Neural progenitor cell (in vitro differentiated cells): ENCODE measurements at places on chromosomes 5 and 9.

GRCh38 chr9:18726546-18726945 lies 252.6 kb downstream of the ADAMTSL1 start:
- DNase-seq, result no peak

GRCh38 chr5:158755986-158756385 lies 343.7 kb downstream of the EBF1 start:
- DNase-seq, result no peak

GRCh38 chr5:122999947-123000563 lies 36.5 kb downstream of the PPIC start:
- DNase-seq, result peak; percentile 85

DNA sequence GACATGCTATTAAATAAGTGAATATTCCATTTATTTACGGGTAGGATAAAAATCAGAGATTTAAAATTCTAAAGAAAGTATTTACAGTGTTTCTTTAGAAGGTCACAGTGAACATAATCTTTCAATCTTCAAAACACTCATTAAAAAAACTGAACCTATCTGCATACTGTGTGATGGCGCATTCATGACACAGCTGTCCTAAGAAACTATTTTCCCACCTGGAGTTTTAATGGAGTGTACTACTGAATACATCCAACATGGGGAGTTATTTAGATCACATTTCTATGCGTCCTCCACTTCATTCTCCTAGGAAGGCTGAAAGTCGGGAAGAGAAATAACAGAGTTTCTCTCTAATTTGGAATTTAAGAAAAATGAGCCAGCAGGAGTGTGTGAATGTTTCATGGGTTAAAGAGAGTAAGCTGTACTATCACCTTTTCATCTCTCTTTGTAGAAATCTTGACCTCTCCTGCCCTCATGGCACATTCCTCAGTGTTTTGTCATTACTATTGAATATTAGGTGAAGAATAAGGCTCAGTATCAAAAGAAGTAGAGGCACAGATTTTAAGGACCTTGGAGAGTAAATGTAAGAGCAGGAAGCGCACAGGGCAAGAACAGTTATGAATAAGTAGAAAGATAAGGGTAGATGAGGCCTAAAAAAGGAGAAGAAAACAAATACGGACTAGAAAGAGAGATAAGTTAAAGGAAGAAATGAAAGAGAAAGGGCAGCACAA lies 551.2 kb upstream of the TUSC1 start:
- DNase-seq, result no peak

DNA sequence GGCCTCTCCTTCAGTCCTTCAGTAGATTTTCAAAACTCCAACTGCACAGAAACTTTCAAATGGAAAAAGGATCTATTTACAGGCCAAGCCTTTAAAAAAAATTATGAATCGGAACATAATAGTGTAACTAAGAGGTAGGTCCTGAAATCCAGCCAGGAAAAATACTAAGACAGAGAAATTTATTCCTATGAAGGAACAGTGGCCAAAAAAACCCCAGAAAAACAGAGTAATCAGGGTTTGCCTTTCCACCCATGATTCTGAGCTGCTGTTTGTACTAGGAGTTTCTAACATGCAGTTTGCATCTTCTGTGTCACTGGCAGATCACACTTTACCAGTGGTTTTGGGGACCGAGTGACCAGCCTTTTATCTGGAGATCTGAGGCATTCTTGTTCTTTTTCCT lies 93.1 kb upstream of the TMED7 start:
- no peak for DNase-seq

DNA sequence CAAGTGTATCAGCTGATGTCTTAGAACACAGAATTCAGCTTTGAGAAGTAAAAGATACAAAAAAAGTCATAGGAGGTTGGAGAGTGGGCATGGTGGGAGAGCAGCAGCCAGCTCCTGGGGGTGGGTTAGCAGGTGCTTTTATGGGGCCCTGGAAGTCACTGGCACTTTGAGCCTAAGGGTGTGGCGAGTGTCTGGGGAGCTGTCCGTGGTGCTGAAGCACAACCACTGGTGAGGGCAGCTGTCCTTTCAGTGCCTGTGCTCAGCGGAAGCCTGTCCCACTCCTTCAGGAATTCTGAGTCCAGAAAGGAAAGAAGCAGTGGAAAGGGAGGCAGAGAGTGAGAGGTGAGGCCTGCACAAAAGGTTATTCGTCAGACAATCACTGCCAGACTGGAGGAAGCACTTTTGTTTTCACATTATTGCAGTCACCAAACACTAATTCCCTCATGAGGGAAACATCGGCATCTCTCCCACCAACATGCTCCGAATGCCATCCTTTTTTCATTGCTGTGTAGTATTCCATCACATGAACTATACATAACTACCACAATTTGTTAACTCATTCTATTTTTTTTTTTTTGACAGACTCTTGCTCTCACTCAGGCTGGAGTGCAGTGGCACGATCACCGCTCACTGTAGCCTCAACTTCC lies 59.4 kb upstream of the RAPGEF1 start:
- DNase-seq, result peak; percentile 92

GRCh38 chr9:129289131-129289731 lies 111.2 kb upstream of the IER5L start:
- no peak for DNase-seq

GRCh38 chr5:115855959-115856358 lies 14.2 kb downstream of the AP3S1 start:
- no peak for DNase-seq

GRCh38 chr9:20144197-20144596 lies 355.4 kb upstream of the SLC24A2 start:
- DNase-seq, result peak; percentile 7

- DNase-seq, result peak; percentile 47
Observed at GRCh38 chr5:154421868-154422267, 23.9 kb upstream of the SAP30L start.

- DNase-seq, result no peak
Observed at GRCh38 chr9:137089232-137089947, 2.6 kb downstream of the MAN1B1 start.

DNA sequence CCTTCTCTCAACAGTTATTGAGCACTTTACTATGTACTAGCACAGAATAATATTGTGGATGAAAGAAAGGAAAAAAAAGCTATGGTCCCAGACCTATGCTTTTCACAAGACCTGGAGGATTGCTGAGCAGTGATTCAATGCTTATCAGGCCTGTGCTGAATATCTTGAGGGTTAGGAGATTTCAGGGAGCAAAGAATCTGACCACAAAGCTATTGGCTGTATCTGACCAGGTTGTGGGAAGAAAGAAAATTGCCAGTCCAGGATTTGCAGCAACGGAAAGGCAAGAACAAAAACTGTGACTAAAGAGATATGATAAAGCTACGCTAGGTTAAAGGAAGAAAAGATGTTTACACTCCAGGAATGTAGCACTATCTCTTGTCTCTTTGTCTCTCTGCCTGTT lies 14.9 kb upstream of the MACIR start:
- no peak for DNase-seq

DNA sequence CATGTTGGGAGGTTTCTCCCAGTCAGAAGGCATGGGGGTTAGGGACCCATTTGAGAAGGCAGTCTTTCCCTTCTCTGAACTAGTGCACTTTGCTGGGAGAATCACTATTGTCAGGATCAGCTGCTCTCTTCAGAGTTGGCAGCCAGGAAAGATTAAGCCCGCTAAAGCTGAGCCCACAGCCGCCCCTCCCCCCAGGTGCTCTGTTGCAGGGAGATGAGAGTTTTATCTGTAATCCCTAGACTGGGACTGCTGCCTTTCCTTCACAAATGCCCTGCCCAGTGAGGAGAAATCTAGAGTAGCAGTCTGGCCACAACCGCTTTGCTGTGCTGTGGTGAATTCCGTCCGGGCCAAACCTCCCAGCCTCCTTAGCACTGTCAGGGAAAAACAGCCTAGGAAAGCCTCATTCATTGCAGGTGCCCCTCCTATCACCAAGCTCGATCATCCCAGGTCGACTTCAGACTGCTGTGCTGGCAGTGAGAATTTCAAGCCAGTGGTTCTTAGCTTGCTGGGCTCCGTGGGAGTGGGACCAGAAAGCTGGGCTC lies 69.8 kb downstream of the CNTLN start:
- DNase-seq, result peak; percentile 79

DNA sequence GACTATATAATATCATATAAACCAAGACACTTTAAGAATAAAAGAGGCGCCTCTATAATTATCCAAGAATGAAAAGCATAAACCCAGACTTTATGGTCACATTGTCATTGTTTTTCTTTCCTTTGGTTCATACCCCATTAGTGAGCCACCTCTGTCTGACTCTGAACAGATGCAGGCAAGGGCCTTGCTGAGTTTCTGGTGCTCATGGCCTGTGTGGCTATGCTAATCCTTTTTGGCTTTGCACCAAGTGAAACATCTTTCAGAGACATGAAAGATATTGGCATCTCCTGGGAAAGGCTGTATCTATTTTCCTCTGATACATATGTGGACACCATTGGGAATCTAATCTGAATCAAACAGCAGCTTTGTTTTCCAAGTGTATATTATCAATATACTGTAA lies 222.5 kb downstream of the CHSY3 start:
- no peak for DNase-seq

- DNase-seq, result peak; percentile 82
Observed at GRCh38 chr5:161544350-161544765, 2.2 kb downstream of the GABRB2 start.

DNA sequence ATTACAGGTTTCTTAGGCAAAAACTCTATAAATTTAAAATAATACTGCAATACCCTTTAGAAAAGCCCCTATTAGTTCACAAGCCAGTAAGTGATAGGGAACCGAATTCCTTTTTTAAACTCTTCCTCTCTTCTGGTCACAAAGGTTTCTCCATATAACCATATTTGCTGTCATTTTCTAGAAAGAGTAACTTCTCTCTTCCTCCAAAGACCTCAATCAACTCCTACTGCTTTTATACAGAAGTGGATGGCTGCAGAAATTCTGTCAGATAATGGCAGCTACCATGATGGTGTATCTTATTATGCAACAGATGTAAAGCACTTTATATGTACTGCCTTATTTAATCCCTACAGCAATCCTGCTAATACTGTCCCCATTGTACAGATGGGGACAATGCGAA lies 6.2 kb downstream of the TUT7 start:
- DNase-seq, result no peak

GRCh38 chr5:176192094-176192721 lies 46.0 kb upstream of the SIMC1 start:
- DNase-seq, result no peak

DNA sequence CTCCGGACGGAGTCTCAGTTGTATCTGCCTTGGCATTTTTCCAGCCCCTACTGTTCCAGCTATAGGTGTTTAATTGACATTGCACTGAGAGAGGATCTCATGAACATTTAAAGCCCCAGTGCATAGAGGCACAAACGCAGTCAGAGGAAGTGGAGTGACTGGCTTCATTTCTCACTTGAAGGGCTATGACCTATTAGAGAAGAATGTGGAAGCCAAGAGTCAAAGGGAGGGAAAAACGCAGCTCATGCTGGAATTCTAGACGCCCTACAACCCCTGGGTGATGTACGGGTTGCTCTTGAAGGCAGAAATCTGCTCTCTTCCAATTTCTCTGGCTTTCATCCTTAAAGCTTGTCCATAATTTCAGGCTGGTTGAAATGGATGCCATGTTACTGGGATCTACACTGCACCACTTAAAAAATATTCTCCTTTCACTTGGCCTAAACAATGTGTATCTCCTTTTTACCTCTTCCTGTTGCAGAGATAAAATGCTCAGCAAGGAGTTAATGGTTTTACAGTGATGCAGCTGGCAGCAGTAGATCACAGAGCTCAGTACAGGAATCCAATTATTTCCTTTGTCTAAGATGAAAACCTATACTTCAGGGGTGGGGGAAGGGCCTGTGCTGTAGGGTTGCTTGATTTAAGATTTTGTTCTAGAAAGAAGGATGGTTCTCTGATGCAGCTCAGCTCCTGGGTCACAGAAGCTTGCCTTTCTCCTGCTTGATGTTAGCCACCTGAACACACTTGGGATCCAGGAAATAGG lies 61.8 kb upstream of the MAMDC2 start:
- peak; percentile 7 for DNase-seq

DNA sequence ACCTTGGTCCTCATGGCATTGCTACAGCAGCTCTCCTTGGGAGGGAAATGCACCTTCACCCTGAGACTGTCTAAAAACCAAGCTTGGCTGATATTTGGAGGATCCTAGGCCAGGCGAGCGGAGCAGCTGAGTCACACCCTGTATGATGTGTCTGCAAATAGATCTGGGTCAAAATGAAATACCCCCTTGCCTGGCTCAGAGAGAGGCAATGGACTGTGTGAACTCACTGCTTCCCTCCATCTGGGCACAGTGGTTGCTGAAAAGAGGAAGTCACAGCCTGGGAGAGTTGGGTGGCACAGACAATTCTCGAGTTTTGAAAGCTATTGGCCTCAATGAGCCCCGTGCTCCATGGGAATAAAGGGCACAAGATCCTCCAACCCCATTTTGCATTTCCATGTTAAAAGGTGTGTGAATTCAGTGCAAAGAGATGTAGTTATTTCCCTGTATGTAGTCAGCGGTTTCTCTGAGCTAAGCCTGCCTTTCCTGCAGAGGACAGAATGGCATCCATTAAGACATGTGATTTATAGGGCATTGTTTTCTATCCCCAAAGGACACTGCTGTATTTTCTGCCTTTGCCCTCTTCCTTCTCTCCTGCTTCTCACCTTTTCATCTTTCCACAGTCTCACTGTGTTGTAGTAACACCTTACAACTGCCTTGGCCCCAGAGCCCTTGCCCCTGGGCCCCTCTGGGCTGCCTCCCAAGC lies 177.2 kb downstream of the GADD45G start:
- DNase-seq, result no peak

- DNase-seq, result no peak
Observed at GRCh38 chr5:159511570-159511969, 181.3 kb upstream of the IL12B start.

DNA sequence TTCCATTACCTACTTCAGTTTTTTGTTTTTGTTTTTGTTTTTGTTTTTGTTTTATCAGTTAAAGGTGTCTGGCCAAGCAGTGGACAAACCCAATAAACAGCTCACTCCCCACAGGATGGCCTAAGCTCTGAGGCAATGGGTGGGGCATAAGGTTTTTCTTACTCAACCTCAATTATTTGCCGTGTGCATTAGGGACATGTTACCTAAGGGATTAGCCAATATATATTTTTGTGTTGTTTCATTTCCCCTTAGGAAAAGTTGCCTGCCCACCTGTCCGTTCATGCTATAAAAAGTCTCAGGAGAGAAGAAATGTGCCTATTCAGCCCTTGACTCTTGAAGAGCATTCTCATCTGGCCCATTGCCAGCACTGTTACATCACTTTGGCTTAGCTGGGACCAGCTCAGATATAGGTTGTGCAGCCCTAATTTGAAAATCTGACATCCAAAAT lies 7.3 kb downstream of the SH3RF2 start:
- no peak for DNase-seq

DNA sequence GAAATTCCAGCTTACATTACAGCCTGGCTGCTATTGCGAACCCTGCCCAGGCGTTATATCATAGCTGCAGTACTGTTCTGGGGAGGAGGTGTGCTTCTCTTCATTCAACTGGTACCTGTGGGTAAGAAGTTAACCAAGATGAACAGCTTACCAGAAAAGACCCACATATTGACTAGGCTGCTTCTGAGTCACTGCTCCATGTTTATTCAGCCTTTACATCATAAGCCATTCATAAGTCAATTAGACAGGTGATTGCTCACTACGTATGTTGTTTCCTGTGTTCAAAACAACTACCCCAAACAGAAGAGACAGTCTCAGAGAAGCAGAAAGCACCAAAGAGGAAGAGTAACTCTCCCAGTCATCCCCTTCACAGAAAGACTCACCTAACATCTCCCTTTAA lies 34.7 kb upstream of the SLC22A5 start:
- DNase-seq, result no peak
